ENCODE measurements at places on chromosomes 7 and 10.

- DNase-seq = no peak
Measured at GRCh38 chr10:104579136-104579535, 62.0 kb upstream of the SORCS3 start.

DNA sequence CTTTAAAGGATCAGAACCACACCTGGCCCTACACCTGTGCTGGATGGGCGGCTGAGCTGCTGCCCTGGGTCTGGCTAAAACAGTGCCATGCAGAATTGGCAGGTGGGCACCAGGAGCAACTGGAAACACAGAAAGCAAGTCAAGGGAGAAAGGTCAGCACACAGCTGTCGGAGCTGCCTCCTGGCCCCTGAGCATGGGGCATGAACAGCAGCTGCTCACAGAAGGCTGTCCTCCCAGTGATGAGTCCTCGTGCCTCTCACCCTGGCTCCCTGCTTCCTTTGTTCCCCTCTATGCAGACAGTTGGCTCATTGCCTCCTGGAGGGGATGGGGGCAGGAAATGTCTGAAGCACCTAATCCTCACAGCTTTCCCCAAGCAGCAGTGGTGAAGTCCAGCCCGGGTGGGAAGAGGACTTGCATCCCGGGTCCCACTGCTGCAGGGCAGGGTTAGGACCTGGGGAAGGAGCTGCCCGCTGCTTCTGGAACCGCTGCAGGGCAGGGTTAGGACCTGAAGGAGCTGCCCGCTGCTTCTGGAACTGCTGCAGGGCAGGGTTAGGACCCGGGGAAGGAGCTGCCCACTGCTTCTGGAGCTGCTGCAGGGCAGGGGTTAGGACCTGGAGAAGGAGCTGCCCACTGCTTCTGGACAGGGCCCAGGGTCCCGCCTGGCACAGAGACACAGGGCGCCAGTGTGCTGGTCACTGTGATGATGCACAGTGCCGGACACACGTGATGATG is 37.3 kb downstream of the VIPR2 start:
- DNase-seq = no peak

DNA sequence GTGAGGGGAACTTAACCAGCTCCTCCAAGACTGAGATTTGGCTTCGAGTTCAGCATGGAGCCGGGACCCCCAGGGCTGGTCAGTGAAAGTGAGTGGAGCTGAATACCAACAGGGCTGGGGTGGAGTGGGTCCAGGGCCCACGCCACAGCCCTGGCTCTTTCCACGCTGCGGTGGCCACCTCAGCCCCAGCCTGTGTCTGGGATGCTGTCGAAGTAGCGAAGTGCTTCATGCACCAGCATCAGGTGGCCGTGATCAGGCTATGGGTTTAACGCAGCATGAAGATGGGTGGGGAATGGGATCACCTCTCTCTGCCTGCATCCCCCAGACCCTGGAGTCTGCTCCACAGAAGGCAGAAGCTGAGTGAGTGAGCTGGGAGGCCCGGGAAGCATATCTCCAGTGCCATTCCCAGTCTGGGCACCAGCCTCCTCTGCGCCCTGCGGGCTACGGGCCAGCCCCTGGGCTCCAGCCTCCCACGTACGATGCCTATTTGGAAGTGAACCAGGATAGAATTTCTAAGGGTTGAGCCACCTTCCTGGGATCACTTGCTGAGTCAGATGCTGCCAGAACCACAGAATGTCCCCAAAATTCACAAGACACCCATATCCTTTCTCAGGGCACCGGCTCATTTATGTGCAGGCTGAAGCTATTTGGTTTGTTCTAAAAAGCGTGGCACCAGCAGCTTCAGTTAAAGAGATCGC is 131.1 kb upstream of the CHST15 start:
- DNase-seq = no peak

DNA sequence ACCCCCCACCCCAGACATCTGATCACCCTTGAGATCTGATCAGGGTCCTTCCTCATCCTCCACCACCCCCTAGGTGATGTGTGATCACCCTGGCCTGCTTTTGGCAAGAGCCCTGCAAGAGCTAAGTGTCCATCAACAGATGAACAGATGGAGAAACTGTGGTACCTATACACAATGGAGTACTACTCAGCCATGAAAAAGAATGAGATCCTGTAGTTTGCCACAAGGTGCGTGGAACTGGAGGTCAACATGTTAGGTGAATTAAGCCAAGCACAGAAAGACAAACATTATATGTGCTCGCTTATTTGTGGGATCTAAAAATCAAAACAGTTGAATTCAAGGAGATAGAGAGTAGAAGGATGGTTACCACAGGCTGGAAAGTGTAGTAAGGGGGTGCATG is 209.1 kb downstream of the USP6NL start:
- no peak for DNase-seq

DNA sequence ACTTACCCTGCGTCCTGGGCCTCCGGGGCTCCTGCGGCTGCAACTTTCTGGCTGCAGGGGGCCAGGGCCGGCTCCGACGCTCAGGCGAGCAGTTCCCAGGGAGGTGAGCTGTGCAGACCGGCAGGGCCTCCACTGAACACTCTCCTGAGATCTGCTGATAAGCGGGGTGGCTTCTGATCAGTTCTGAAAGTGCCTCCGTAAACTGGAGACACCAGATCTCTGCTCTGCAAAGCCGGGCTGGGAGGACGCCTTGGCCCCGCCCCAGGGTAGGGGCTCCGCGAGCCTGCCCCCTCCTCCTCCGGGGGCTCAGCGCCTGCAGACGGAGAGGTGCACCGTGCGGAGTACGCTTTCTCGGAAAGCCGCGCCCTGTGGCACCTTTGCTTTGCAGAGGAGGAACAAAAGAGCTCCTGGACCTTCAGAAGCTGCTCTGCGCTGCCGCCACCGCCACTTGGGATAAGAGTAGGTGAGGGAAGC is 141.3 kb upstream of the VKORC1L1 start:
- DNase-seq = no peak

DNA sequence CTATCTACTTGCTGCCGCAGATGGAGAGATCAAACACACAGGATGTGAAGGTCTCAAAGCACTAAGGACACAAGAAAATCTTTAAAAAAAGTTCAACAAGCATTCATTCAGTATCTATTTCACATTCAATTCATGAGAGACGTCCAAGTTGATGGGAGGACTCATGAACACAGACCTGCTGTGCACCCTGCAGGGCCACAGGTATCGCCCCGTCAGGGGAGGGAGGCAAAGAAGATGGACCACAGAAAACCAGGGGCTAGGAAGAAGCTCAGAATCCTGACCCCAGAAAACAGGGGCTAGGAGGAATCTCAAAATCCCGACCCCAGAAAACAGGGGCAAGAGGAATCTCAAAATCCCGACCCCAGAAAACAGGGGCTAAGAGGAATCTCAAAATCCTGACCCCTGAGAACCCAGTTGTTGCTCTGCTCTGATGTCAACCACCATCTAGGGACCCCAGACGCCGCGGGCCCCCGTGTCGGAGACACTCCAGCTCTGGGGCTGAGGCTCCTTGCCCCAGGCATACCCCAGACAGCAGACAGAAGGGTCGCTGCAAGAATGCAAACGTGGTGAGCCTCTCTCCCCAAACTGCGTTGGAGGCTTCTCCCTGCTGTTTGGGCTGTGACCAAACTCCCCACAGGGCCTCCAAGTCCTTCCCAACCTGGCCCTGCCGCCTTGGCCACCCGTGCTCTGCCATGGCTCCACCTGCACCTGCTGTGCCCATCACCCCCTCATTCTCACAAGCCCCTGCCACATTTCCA is 197.6 kb downstream of the DIP2C start:
- DNase-seq = no peak

- DNase-seq = peak; percentile 28
Measured at GRCh38 chr10:95242581-95243317, 48.1 kb downstream of the PDLIM1 start.

Measured in T1000 (cell line).